ENCODE measurements at places on chromosomes 16 and 17.

- no peak for DNase-seq
Observed at GRCh38 chr17:40727447-40728231, 24.1 kb upstream of the KRT24 start.

DNA sequence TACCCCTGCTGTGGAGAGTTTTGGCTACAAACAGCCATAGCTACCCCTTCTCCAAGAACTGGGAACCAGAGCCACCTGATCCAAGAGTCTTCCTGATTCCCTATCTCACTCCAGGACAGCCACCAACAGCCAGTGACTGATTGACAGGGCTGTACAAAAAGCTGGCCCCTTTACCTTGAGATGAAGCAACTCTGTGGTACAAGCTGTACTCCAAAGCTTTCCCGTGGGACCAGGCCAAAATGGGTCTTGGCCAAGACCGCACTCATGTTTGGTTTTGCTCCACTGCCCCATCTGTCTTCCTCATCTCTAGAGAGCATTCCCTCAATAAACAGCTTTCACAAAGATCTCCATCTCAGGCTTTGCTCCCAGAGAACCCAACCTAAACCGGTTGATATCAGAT, 43.6 kb downstream of the RNF157 start:
- no peak for DNase-seq

DNA sequence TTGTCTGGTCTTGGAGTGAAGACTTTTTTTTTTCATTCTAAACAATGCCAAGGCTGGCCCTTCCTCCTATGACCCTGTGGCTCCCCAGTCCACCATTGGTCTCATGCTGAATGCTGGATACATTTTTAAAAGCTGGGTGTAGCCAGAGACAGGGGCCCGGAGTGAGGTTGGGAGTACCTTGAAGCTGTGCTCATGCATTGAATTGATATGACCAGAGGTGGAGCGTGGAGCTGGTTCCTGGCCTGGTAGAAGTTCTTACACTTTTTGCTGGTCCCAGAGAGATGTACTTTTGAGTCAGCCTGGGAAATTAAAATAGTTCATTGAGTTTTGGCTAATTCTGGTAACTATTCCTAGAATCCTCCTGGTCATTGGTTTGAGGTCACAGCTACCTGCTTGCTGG, 83.6 kb downstream of the CMIP start:
- DNase-seq, result no peak

- no peak for DNase-seq
Observed at GRCh38 chr17:14428648-14429029, 127.8 kb downstream of the HS3ST3B1 start.

- DNase-seq, result no peak
Observed at GRCh38 chr16:83268169-83268568, 539.6 kb upstream of the HSBP1 start.

DNA sequence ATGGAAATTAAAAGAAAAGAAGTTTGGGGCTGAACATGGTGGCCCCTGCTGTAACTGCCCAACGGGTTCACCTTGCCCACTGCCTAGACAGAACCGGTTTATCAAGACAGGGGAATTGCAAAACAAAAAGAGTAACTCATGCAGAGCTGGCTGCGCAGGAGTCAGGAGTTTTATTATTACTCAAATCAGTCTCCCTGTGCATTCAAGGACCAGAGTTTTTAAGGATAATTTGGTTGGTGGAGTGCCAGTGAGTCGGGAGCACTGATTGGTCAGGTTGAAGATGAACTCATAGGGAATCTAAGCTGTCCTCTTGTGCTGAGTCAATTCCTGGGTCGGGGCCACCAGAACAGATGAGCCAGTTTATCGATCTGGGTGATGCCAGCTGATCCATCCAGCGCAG, 4.4 kb upstream of the SCPEP1 start:
- DNase-seq, result no peak

- no peak for DNase-seq
Observed at GRCh38 chr16:2770057-2770951, 6.8 kb downstream of the ELOB start.

DNA sequence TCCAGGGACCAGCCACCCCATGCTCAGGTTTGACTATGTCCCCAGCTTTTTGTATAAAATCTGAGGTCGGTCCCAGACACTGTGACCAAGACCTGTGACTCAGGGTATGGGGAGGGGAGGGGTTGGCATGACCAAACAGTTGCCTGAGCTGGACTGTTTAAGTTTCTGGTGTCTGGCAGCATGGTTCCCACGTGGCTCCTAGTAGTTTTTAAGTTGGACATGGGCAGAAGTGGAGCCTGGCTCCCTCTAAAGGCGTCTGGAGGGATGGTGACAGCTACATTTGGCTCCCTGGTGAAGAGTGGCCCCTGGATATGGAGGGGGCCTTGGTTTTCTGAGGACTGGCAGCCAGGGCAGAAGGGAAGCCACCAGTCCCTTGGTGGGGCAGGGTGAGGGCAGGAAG, 7.9 kb downstream of the SMCR8 start:
- no peak for DNase-seq

GRCh38 chr17:70644096-70644495, 474.8 kb downstream of the KCNJ2 start:
- DNase-seq, result no peak

DNA sequence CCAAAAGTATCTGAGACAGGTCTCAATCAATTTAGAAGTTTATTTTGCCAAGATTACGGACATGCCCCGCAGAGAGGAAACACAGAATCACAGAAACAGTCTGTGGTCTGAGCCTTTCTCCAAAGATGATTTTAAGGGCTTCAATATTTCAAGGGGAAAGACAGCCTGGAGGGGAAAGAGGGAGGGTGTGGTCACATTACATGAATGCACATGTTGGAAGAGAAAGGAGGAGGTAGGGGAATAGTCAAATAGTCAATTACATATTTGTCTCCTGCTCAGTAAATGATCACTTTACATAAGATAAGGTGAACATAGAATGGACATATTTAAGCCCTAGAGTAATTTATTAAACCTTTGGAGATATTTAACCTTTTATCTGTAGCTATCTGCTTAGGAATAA, 12.3 kb downstream of the UNC45B start:
- no peak for DNase-seq

- DNase-seq, result no peak
Observed at GRCh38 chr17:50909765-50910605, 43.8 kb upstream of the TOB1 start.

DNA sequence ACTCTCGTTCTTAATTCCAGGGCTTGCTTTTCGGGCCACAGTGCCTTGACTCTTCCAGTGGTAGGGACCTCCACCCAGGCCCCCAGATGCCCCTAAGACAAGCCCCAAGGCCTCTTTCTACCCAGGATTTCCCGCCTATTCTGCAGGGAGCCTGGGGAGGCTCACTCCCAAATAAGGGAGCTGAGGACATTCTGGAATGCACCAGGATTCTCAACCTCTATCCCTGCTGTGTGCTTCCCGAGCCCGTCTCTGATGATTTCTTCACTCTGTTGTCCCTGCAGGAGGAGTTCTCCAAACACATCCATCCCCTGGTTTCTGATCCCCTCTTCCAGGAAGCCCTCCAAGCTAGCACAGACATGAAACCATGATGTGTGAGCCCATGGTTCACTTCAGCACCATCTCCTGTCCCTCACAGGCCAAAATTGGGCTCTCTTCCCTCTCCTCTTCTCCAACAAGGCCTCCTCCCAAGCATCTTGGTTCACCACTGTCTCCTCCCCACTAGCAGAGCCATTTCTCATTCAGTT, 255.9 kb downstream of the KATNIP start:
- peak; percentile 13 for DNase-seq

DNA sequence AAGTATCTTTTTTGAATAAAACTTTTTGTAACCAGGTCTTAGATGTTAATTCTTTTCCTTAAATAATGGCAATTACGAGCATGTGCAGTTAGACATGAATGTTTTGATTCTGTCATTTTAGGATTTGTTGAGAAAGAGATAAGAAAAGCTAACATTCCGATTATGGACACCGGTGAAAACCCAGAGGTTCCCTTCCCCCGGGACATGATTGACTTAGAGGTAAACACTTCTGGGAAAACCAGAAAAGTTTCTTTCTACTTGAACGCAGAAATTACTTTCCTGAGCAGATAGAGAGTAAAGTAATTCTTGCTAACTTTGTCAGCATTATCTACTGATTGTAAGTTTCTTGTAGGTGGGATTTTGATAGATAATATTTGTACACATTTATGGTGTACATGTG, 9.2 kb downstream of the ATP6V0A1 start:
- DNase-seq, result no peak
